Activated CD4-positive, alpha-beta T cell treated with anti-CD3 and anti-CD28 coated beads, Interleukin-2, amount 10 ng/mL, durations not matched to agents 24 days and 14 days (primary cell): ENCODE measurements at places on chromosomes 1 and 21. TPM values are rescaled to one million over a fixed set of nuclear protein-coding genes. Genes with fewer than 3 reads are reported as not detected.

Gene SH2D1B
- not detected in 2 replicates for total RNA-seq

Gene FCGR3B
- total RNA-seq, result not detected in 2 replicates

Gene MIXL1
- total RNA-seq, result not detected in 2 replicates

Gene WDR64
- not detected in 2 replicates for total RNA-seq

Gene KRTAP22-1
- not detected in 2 replicates for total RNA-seq

Gene PADI2
- total RNA-seq, result 0.07 TPM in 1 of 2 replicates, not detected in the other

Gene ZMYM1
- total RNA-seq, result 2.8 and 5.7 TPM in 2 replicates

Gene FAM72B
- 21.6 and 23.0 TPM in 2 replicates for total RNA-seq

Gene TAS1R1
- not detected in 2 replicates for total RNA-seq

Gene INTS7
- total RNA-seq, result 34.4 and 36.8 TPM in 2 replicates

Gene KIF17
- not detected in 2 replicates for total RNA-seq

Gene CR1L
- total RNA-seq, result not detected in 2 replicates

Gene TTC39A
- total RNA-seq, result 0.12 and 0.28 TPM in 2 replicates

Gene PRRX1
- total RNA-seq, result not detected in 2 replicates

Gene PCSK9
- total RNA-seq, result not detected in 2 replicates

Gene NCSTN
- total RNA-seq, result 73.6 and 81.1 TPM in 2 replicates

Gene AMY2A
- 0.40 TPM in 1 of 2 replicates, not detected in the other for total RNA-seq

Gene TLR5
- total RNA-seq, result 0.09 TPM in 1 of 2 replicates, not detected in the other

Gene HES3
- total RNA-seq, result not detected in 2 replicates

Gene HUNK
- 0.33 and 0.37 TPM in 2 replicates for total RNA-seq

Gene UBXN11
- total RNA-seq, result 17.1 and 19.0 TPM in 2 replicates

Gene F3
- total RNA-seq, result 0.07 and 0.33 TPM in 2 replicates

Gene SLC27A3
- total RNA-seq, result 10.0 and 10.3 TPM in 2 replicates

Gene ASAP3
- total RNA-seq, result 0.40 and 0.63 TPM in 2 replicates

Gene RIMKLA
- total RNA-seq, result 5.0 and 5.5 TPM in 2 replicates

Gene SMCP
- total RNA-seq, result not detected in 2 replicates

Gene CD5L
- total RNA-seq, result not detected in 2 replicates

Gene CALML6
- total RNA-seq, result 0.59 TPM in 1 of 2 replicates, not detected in the other

Gene SIM2
- 0.12 and 0.21 TPM in 2 replicates for total RNA-seq

Gene KPRP
- not detected in 2 replicates for total RNA-seq

Gene EYA3
- 32.9 and 34.7 TPM in 2 replicates for total RNA-seq

Gene C1orf115
- 0.05 TPM in 1 of 2 replicates, not detected in the other for total RNA-seq

Gene PYHIN1
- total RNA-seq, result 10.4 and 11.3 TPM in 2 replicates

Gene EXTL1
- not detected in 2 replicates for total RNA-seq

Gene GBP5
- 107 and 110 TPM in 2 replicates for total RNA-seq

Gene C1QB
- not detected in 2 replicates for total RNA-seq

Gene SLC39A1
- total RNA-seq, result 71.6 and 78.2 TPM in 2 replicates

Gene SLC35F3
- total RNA-seq, result 10.2 and 10.9 TPM in 2 replicates

Gene KCNQ4
- 1.4 and 1.5 TPM in 2 replicates for total RNA-seq

Gene CACNA1E
- not detected in 2 replicates for total RNA-seq

Gene PHC2
- 32.4 and 34.2 TPM in 2 replicates for total RNA-seq

Gene S100A7
- total RNA-seq, result not detected in 2 replicates

Gene MAP10
- total RNA-seq, result 2.6 and 2.7 TPM in 2 replicates

Gene GNAT2
- total RNA-seq, result 0.33 TPM in 2 replicates

Gene FAM163A
- not detected in 2 replicates for total RNA-seq

Gene PROX1
- not detected in 2 replicates for total RNA-seq

Gene MTARC1
- total RNA-seq, result not detected in 2 replicates

Gene CA6
- total RNA-seq, result 1.0 and 1.3 TPM in 2 replicates

Gene EPHA2
- total RNA-seq, result not detected in 2 replicates

Gene SOX13
- total RNA-seq, result 0.17 TPM in 1 of 2 replicates, not detected in the other

Gene MORC3
- total RNA-seq, result 24.8 and 24.9 TPM in 2 replicates

Gene CIART
- total RNA-seq, result 6.0 and 7.5 TPM in 2 replicates

Gene SFPQ
- 385 and 392 TPM in 2 replicates for total RNA-seq

Gene LRRIQ3
- 0.17 and 0.35 TPM in 2 replicates for total RNA-seq
